Cerebellar cortex (tissue), 1 donor: ENCODE measurements at places on chromosomes 5 and 9.
A peak's percentile ranks its signal among the peaks of the same experiment; 100 is the strongest.

DNA sequence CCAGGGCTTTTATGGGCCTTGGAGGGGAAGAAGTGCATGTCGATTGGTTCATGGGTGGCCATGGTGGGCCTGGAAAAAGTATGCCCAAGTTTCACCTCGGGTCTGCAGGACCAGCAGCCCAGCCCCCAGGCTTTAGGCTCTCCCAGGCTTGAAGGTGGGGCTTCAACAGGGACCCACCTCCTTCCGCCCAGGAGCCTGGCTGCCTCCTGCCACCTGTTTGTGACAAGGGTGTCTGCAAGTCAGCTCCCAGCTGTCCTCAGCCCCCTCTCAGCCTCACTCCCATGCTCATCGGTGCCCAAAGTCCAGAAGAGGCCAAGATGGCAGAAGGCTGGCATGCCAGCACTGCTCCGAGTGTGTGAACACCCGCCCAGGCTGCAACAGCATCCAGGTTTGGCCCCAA is 1063.2 kb upstream of the ACO1 start:
- no peak for DNase-seq

DNA sequence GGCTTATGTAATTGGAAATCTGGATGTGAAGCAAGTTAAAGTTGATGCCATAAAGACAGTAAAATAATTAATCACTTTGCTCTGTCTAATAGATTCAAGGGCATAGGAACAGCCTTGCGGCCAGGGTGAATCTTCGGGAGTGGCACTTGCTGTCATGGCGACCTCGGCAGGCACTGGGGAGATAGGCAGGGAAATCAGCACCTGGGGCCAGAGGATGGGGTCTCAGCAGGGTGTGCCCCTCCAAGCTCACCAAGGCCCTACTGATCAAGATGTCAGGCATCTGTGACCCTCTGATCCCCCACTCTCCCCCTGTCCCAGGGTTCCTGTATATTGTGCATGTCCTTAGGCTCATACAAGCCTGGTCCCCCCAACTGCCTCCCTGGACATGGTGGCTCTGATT is 187.3 kb downstream of the MELK start:
- DNase-seq, result no peak

DNA sequence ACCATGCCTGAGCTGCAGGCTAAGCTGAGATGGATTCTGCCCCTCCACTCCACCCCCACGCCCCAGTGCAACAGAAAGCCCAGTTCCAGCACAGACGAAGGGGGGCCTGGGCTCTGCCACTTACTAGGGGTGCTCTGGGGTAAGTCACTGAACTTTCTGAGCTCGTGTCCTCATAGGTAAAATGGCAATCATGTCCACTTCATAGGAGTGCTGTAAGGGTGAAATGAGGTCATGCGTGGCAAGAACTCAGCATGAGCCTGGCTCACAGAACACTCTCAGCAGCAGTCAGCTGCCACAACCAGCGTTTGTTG is 8.4 kb upstream of the PSD2 start:
- DNase-seq, result no peak

GRCh38 chr5:33938507-33938796 is 2.3 kb downstream of the RXFP3 start:
- DNase-seq, result no peak

DNA sequence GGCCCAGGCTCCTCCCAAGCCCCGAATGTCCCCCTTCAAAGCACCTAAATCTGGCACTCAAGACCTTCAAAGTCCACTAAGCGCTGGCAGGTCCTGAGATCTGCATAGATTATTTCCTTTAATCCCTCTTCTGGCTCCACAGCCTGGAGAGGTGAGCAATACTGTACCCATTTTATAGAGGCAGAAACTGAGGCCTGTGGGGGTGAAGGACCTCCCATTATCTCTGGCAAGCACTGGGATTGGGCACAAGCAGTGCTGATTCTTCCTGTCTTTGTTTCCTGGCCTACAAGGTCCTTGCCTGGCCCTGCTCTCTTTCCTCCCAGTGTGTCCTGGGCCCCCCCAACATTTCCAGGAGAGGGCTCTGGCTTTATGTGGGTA is 252.3 kb downstream of the PBX3 start:
- DNase-seq, result no peak

DNA sequence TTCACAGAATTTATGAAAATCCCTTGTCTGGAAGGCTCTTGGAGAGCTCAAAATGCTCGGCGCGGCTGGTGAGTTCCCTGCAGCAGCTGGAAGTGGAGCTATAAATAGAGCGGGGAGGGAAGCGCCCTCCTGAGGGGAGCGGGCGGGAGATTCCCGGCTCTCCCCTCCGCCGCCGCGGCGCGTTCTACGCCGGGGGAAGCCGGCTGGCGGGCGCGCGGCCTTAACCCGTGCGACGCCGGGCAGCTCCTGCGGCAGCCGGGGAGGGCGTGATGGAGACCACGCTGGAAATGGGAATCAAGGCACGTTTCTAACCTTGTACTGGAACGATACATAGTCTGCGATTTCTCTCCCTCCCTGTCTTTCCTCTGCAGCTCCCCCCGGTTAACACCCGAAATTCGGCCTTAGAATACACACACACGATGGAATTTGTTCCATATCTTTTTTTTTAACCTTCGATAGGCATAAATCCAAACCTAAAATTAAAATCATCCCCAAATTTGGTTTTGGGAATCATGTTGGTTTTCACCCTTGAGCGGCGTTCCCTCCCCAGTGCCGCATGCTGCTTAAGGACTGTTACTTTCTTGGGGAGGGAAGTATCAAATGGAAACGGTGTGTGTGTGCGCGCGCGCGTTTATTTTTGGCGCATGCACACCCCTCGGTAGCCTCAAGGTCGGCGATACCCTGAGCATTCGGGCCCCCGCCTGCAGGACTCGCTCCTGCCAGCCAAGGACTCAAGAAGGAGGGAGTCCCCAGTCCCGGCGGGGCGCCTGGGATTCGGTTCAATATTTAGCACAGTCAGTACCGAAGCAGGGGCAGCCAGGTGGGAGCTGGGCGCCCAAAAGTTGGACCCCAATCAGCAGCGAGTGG is 306.3 kb upstream of the KCNN2 start:
- peak; percentile 13 for DNase-seq

DNA sequence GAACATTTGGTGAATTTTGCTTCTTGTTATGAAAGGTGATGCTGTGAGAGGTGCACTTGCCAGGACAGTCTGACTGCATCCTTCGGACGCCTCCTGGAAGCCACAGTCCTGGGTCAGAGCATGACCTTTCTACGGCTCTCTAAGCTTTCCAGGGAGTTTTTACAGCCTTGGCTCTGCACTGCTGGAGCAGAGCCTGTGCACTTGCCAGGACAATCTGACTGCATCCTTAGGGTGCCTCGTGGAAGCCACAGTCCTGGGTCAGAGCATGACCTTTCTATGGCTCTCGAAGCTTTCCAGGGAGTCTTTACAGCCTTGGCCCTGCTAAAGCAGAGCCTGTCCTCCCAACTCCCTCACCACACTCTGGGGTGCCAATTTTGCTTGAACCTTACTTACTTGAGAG is 49.6 kb downstream of the CCDC180 start:
- DNase-seq, result peak; percentile 2

GRCh38 chr5:178625679-178626483 is 969 bp downstream of the CLK4 start:
- DNase-seq, result no peak

DNA sequence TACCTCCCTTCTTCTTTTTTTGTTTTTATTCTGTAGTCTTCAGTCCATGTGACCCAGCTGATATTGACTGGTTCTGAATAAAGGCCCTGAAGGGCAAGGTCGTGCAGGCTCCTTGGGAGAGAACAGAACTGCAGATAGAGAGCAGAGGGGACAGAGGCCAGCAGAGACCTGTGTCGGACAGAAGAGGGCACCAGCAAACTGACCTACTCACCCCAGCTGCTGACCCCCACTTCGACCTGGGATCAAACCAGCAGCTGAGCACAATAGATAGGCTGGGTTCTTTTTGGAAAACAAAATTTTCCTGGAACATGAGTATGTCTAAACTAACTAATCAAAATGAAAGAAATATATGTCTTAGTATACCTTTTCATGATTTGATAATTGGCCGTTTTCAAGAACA is 695.1 kb downstream of the NR2F1-AS1 start:
- no peak for DNase-seq

- no peak for DNase-seq
These were observed 3.5 kb downstream of the ELAVL2 start for GRCh38 chr9:23822261-23823169.

DNA sequence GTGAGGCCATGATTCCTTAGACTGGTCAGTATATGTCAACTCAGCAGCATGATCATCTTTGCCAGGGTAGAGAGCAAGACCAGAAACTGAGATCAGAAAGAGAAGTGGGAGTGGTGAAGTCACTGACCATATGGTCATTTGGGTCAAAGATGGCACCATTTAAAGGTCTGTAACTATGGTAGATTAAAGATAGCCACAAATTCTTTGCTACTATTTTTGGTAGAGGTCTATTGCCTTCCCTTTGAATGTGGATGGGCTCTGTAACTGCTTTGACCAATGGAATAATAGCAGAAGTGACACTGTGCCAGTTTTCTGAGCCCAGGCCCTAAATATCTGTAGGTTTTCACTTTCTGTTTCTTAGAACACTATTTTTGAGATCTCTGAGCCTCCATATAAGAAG is 117.6 kb downstream of the PCSK1 start:
- DNase-seq, result no peak

DNA sequence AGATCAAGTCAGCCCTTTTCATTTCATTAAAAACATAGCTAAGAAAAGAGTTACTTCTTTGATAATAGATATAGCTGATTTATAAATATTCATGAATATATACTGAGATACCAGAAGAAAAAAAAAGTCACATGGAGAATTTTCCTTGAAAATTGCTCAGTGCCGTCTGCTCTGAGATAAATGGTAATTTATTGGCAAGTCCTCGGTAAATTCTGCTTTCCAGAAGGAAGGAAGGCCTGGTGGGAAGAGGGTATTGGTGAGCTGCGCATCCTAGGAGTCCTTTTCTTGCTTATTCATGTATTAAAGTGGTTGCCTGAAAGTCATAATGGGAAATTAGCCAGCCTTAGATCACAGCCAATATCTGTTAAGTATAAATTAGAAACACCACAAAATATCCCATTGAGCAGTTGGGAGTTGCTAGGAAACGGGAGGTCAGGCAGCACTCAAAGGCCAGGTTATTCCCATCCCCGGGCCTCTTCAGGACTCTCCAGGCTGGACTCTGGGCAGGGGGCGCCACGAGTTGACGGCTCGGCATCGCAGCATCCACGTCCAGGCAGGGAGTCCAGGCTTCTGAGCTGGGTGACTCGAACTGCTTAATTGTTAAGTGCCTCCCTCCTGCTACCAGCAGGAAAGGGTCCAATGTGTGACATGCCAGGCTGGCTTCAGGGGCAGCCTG is 116.7 kb upstream of the RETREG1 start:
- no peak for DNase-seq

DNA sequence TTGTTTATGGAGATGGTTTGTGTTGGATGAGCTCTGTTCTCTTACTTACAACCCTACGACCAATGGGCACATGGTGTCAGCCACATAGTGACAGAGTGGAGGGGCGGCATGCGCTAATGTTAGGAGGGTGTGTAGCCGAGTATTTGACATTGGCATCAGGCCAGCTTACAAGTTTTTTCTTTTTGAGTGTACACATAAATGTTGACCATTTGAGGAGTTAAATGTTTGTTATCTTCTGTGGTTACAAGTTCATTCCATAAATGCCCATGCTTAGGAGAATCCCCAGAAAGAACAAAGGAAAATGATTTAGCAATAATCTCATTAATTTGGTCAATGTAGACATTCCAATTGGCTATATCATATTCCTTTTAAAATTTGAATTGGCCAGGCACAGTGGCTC is 180.1 kb upstream of the ELL2 start:
- DNase-seq, result no peak

DNA sequence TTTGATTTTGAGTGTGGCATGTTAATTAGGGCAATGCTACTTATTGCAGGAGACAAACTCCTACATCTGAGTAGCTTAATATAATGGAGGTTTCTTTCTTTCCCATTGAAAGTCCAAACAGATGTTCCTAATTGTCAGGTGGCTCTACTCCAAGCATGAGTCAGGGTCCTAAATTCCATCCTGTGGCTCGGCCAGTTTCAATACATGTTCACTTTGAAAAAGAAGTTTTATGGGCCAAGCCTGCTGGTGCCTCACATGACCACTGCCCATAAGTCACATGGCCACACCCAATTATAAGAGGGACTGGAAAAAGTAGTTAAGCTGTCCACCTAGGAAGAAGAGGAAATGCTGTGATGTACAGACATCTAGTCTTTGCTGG is 170.4 kb downstream of the ARRDC3 start:
- DNase-seq, result no peak

DNA sequence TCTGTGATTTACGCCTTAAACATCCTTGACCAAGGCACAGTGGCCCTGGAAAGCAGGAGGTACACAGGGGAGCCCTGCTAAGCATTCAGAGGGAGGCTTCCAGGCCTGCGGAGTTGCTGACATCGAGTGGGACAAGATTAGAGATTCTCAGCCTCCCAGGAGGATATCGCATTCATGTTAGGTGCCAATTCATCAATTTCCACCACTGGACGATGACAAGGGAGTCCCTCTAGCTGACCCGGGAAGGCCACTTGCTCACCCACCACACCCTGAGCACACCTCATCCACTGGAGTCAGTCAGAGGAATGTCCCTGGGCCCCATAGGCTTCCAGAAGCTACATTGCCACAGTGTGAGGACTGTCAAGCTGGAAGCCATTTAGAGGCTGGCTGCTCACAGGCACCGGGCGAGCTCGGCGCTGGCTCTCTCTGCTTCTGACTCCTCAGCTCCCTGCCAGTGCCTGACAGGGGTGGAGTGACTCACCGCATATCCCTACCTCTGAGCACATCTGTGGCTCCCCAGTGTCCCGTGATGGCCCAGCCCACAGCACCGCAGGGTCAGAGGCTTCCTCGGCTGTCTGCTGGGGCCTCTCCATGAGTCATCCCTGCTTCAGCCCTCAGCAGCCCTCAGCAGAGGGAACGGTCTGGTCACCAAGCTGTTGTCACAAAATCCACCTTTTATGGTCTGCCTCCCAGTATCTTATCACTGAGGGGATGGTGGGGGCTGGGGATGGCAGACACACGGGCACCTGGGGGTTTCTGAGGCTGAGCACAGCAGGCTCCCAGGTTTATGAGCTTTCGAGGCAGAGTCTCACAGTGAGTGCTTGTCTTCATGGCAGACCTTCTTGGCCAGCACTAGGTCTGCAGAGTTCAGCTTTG is 117.5 kb downstream of the ZNF608 start:
- no peak for DNase-seq

GRCh38 chr5:143102411-143102810 is 301.1 kb downstream of the NR3C1 start:
- no peak for DNase-seq

GRCh38 chr5:76439201-76439600 is 36.1 kb downstream of the IQGAP2 start:
- DNase-seq, result no peak
